Epithelial cell of proximal tubule (primary cell): ENCODE measurements at places on chromosomes 12 and 14. TPM values are rescaled to one million over a fixed set of nuclear protein-coding genes. Genes with fewer than 3 reads are reported as not detected.

The DDN gene
- total RNA-seq, result 0.14 and 0.29 TPM in 2 replicates

DNA sequence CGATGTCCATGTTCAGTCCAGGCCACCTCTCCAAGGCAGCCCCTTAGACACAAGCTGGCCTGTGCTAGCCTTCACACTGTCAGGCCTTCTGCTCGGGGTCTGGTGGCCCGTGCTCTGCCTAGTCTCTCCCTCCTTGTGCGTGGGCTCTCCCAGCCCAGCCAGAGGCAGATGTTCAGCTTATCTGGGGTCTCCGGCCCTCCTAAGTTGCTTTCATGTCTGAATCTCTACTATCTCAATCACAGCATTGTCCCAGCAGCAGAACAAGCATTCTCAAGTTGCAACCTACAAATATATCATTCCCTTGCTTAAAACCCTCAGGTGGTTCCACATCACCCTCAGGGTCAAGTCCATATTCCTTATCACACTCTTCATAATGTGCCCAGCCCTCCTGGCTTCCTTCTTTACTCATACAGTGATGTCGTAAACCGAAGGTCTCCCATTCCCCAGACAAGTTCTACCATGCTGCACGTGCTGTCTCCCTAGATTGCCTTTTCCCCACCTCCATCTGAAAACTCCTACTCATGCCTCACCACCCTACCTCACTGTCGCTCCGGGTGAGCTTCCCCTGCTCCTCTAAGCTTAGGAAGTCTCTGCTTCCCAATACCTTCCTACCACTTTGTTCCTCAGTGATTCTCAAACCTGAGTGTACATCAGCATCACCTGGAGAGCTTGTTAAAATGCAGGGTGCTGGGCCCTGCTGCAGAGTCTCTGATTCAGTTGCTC lies 1.5 kb downstream of the KRT73 start:
- no peak for DNase-seq

DNA sequence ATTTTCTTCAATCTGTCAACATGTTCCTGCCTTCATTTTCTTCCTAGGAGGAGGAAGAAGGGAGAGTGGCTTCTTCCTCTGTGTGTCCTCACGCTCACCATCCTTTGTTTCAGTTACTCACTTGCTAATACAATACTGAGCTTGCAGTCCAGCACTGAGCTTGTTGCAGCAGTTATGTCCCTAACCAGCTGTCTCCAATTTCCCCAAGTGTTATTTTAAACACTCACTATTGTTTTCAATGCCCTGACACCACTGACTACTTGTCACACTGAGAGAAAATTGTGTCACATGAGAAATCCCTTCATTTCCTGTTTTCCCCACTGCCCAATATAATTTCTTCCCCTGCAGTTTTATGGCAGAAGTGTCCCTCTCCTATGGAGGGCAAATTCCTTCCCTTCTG lies 53.4 kb downstream of the HSD17B6 start:
- no peak for DNase-seq

GRCh38 chr12:1851151-1851701 lies 30.9 kb downstream of the LRTM2 start:
- DNase-seq, result no peak

- no peak for DNase-seq
These were observed 1052.1 kb downstream of the TMEM121 start for GRCh38 chr14:106578481-106578880.

The METTL25 gene
- 4.7 and 8.8 TPM in 2 replicates for total RNA-seq

GRCh38 chr14:22737052-22737451 lies 29.4 kb upstream of the OXA1L start:
- no peak for DNase-seq
